Gastrocnemius medialis (tissue), 4 donors: ENCODE measurements at places on chromosomes 16 and 17. TPM values are rescaled to one million over a fixed set of nuclear protein-coding genes. Genes with fewer than 3 reads are reported as not detected.

Gene CCL11
- total RNA-seq, result not detected

Gene KCNJ12
- total RNA-seq, result 31.9 TPM

- no peaks in the 10 kb centered on the region for H3K27me3 ChIP-seq
- H3K27ac ChIP-seq, result no peak overlapping the region
- no peak overlapping the region for H3K4me3 ChIP-seq
These were observed 17.4 kb downstream of the MFSD11 start for GRCh38 chr17:76755285-76755684.

GRCh38 chr16:55917373-55918160 is 42.4 kb upstream of the CES5A start:
- H3K27ac ChIP-seq, result no peak overlapping the region
- no peaks in the 10 kb centered on the region for H3K27me3 ChIP-seq
- DNase-seq, result no peak
- H3K36me3 ChIP-seq, result no peaks in the 10 kb centered on the region

DNA sequence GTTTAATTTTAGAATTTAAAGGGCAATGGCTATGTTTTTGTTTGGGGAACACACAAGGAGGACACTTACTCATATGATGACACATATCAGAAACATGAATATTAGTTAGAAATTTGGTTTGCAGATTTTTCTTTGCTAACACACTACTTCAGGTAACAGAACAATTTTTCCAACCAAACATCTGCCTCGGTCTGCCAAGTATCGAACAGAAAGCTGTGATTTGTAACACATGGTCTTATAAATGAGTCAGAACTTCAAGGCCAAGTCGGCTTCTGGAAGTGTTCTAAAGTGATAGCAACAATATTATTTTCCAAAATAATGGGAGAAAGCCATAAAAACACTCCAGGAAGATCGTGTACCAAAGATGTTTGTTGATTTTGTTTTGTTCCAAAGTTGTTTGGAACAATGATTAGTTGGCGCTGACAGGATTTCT is 75.9 kb upstream of the PMFBP1 start:
- H3K4me1 ChIP-seq, result no peaks in the 10 kb centered on the region
- no peaks in the 10 kb centered on the region for H3K36me3 ChIP-seq
- no peaks in the 10 kb centered on the region for H3K27me3 ChIP-seq
- DNase-seq, result no peak

DNA sequence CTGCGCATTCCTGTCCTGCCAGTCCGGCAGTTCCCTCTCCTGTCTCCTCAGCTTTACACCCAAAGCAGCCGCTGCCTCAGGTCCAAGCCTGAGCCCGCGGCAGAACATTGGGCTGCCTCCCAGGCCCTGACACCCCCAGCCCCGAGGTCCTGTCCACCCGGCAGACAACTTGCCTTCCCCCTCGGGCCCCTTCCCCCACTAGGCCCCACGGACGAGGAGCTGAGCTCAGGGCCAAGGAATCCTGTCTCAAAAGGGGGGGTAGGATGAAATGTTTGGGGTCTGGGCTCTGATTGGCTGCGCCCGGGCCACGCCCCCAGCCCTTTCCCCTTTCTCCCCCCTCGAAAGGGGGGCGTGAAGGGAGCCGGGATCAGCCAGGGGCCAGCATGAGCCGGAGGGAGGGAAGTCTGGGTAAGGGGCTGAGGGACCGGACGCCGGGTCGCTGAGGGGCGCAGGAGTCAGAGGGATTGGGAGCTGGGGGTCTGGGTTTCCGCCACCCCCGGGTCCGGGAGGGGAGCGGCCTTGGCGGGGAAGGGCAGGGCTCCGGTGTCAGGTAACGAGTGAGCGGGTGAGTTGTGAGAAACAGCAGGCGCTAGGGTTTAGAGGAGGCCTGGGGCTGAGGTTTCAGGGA is at the start of gene CTF1:
TSS of gene CTF1 (plus strand) at position 354 of the 628 bp plus-strand sequence. CDS start at position 384, 30 bp downstream.
- H3K36me3 ChIP-seq, result peaks cover 6% of the 10 kb centered on the region
- peak within 1 kb of the TSS; percentile 98 for H3K27ac ChIP-seq
- peaks cover 35% of the 10 kb centered on the region for H3K4me1 ChIP-seq

GRCh38 chr16:81481207-81481821 is 36.7 kb downstream of the CMIP start:
- no peak overlapping the region for H3K4me3 ChIP-seq
- no peaks in the 10 kb centered on the region for H3K36me3 ChIP-seq
- H3K27ac ChIP-seq, result no peak overlapping the region
- peak; percentile 52 for DNase-seq

GRCh38 chr16:69402439-69402838 is 16.6 kb upstream of the TERF2 start:
- no peaks in the 10 kb centered on the region for H3K27me3 ChIP-seq
- H3K27ac ChIP-seq, result no peak overlapping the region
- DNase-seq, result no peak
- H3K4me3 ChIP-seq, result no peak overlapping the region

- peaks cover 3% of the 10 kb centered on the region for H3K27me3 ChIP-seq
- no peak overlapping the region for H3K27ac ChIP-seq
- H3K4me1 ChIP-seq, result no peaks in the 10 kb centered on the region
- no peaks in the 10 kb centered on the region for H3K36me3 ChIP-seq
- DNase-seq, result no peak
These were observed 321.4 kb upstream of the TNRC6C start for GRCh38 chr17:77636835-77637817.

DNA sequence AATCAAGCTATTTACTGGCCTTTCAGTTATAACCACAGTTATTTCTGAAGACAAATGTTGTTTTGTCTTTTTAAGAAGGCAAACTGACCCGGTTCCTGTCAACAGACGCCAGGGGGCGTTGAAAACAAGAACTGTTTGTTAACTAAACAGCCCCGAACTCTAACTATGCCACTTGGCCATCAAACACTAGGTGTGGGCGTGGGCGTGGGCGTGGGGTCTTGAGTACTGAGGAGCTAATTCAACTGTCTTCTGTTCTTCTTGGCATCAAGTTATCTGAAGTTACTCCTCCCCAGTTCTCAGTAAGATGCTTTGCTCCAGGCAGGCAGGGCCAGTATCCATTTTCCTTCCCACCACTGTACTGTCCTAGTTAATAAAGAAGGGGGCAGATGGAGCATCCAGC is 63.3 kb upstream of the MTMR4 start:
- H3K4me1 ChIP-seq, result no peaks in the 10 kb centered on the region
- H3K27me3 ChIP-seq, result no peaks in the 10 kb centered on the region
- no peak overlapping the region for H3K27ac ChIP-seq
- DNase-seq, result no peak
- no peak overlapping the region for H3K4me3 ChIP-seq

DNA sequence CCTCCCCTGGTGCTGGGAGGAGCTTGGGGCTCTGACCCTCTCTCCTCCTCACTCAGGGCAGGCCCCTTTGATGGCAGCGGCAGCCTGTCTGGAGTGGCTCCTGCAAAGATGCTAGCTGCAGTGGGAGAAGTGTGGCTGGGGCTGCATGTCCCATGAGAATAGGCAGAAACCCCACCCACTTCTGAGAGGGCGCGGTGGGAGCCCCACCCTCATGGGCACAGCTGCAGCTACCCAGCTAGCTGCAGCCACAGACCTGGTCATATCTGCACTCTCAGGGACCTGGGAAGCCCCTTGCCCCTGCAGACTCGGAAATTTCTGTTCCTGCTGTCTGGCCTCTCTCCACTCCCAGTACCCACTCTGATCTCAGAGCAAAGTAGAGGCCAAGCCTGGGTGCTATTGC is 72.2 kb upstream of the BRD7 start:
- H3K36me3 ChIP-seq, result no peaks in the 10 kb centered on the region
- H3K27ac ChIP-seq, result no peak overlapping the region
- H3K4me1 ChIP-seq, result no peaks in the 10 kb centered on the region

DNA sequence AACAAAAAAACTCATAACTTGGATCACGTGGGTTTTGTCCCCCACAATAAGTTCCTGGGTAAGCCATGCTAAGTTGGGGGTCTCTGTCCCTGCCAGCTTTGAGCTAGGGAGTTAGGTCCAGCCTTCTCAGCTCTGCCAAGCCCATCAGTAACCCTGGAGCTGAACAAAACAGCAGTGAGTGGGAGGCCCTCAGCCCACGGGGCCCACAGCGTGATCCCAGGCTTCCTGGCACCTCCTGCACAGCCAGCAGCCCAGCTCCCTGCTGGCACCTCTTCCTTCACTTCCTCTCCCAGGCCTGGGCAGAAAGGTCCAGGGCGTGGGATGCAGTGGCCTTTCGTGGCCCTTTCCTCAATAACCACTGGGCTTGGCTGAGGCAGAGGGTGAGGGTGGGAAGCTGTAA is 35.5 kb upstream of the CDC42EP4 start:
- H3K36me3 ChIP-seq, result no peaks in the 10 kb centered on the region
- H3K27ac ChIP-seq, result no peak overlapping the region
- no peak overlapping the region for H3K4me3 ChIP-seq
- H3K27me3 ChIP-seq, result no peaks in the 10 kb centered on the region
- H3K4me1 ChIP-seq, result peaks cover 2% of the 10 kb centered on the region

- H3K36me3 ChIP-seq, result no peaks in the 10 kb centered on the region
- H3K27ac ChIP-seq, result peak overlapping the region; percentile 33
- H3K4me3 ChIP-seq, result peak overlapping the region; percentile 6
These were observed 21.5 kb upstream of the PECAM1 start for GRCh38 chr17:64411999-64412771.

DNA sequence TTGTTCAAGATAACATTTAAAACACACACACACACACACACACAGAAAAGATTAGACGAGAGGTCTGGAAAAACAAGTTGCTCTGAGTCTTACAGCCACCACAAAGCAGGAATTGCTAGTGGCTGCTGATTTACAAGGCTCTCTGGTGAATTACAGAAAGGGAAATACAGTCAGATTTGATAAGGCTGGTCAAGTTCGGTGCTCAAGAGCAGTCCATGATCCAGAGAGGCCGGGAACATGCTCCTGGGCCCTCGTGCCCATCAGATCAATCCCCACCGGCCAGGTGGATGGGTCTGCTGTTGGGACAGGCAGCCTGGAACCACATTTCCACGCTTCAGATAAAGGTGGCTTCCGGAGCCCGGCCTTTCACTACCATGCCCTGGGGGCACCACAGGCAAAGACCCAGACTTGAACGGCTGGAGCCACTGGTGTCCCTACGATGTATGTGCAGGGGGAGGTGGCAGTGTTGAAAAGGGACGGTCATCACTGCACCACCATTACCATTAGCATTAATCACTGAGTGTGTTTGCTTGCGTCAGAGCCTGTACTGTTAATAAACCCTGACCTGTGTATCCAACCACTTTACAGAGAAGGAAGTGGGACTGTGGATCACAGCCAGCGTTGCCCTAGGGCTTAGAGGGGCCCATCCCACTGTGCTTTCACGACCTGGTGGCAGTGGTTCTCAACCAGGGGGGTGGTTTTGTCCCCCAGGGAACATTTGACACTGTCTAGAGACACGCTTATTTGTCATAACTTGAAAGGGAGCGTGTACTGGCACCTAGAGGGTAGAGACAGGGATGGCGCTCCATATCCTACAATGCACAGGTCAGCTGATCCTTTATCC is 95.1 kb downstream of the XYLT1 start:
- no peak overlapping the region for H3K27ac ChIP-seq
- H3K27me3 ChIP-seq, result no peaks in the 10 kb centered on the region
- H3K36me3 ChIP-seq, result no peaks in the 10 kb centered on the region
- peaks cover 28% of the 10 kb centered on the region for H3K4me1 ChIP-seq

- peak overlapping the region; percentile 13 for H3K4me3 ChIP-seq
- H3K36me3 ChIP-seq, result no peaks in the 10 kb centered on the region
- H3K4me1 ChIP-seq, result peaks cover 6% of the 10 kb centered on the region
- H3K27ac ChIP-seq, result no peak overlapping the region
- no peak for DNase-seq
These were observed 8.5 kb upstream of the ZC3H18 start for GRCh38 chr16:88561485-88562359.
